ENCODE measurements at places on chromosomes 5 and 9.

GRCh38 chr5:154396128-154396527 lies 49.7 kb upstream of the SAP30L start:
- DNase-seq, result no peak

DNA sequence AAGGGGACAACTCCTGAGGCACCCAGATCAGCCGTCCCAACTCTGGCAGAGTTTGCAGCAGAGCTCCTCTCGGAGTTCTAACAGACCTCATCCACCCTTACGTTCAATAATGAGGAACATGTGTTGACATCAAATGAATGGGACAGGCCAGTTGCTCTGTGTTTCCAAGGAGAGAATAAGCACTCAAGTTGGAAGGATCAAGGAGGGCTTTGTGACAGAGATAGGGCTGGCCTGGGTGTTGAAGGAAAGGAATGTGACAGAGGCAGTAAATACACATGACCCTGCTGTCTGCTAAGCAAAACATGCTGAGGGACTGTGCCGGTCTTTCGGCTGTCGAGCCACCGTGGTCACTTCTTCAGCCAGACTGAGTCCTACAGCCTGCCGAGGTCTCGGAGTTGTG lies 48.2 kb downstream of the GPR107 start:
- DNase-seq, result no peak

DNA sequence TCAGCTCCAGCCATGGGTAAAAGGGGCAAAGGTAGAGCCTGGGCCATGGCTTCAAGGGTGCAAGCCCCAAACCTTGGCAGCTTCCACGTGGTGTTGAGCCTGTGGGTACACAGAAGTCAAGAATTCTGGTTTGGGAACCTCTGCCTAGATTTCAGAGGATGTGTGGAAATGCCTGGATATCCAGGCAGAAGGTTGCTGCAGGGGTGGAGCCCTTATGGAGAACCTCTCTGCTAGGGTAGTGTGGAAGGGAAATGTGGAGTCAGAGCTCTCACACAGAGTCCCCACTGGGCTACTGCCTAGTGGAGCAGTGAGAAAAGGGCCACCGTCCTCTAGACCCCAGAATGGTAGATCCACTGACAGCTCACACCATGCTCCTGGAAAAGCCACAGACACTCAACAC lies 117.1 kb downstream of the NREP start:
- no peak for DNase-seq

DNA sequence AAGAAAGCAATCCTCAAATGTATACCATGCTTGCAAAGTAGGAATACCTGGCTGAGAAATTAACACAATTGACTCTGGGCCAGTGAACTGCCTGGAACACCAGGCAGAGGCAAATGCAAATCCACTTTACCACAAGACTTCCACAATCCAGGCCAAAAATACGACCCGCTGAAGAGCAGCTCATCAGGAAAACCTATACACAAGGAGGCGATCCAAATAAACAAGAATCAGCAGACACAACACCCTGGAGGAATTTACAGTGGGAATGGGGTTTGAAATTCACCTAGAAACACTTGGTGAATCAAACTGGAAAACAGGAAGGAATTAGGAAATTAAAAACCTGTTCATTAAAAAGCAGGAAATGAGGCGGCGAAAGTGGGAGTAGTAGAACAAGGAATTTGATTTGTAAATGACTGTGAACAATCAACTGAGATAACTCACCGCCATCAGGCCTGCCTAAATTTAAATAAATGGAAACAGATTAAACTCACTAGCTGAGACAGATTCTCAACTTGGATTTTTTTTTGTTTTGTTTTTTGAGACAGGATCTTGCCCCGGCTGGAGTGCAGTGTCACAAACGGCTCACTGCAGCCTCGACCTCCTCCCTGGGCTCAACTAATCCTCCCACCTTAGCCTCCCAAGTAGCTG lies 15.9 kb downstream of the CMBL start:
- no peak for DNase-seq

DNA sequence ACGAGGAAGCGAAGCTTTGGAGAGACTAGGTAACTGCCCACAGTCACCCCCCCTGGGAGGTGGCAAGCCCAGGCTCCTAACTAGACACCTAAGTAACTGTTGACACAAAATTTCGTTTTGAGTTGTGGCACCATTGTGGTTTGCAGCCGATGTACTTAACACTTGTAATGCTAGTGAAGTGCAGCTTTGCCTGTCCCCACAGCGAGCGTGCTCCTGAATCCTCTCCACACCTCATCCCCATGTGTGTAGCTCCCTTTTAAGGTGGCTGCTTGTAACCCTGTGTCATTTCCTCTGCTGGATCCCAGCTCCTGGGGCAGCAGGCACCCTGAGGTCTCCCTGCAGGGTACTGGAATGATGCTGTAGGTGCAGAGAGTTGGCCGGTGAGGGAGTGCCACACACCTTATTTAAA lies 114.9 kb downstream of the TRIO start:
- no peak for DNase-seq

DNA sequence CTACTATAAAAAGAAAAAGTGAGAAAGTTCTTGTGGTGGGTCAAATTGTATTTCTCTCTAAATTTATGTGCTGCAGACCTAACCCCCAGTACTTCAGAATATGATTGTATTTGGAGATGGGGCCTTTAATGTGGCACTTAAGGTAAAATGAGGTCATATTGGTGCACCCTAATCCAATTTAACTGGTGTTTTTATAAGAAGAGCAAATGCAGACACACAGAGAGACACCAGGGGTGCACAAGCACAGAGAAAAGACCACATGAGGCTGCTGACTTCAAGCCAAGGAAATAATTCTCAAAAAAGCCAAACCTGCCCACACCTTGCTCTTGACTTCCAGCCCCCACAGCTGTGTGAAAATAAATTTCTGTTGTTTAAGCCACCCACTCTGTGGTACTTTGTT lies 80.2 kb upstream of the HTR4 start:
- DNase-seq, result no peak

GRCh38 chr5:176822041-176822792 lies 11.9 kb downstream of the UNC5A start:
- DNase-seq, result no peak

DNA sequence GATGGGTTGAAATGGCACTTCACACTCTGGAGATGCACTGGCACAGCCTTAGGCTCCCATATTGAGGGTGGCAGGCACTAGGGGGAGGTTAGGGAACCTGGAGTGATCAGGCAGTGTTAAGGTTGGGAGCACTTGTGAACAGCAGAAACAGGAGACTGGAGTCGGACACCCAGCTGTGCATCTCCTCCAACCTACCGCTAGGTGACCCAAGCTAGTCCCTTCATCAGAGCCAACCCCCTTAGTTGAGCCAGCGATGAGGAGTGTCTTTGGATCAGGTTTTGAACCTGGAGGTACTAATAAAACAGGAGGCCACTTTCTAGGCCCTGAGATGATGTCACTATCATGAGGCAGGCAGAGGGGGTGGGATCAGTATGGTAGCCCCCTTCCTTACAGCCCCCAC lies 1.7 kb downstream of the ACTL7B start:
- DNase-seq, result no peak

GRCh38 chr9:38675211-38675610 lies 44.7 kb downstream of the FAM240B start:
- no peak for DNase-seq

DNA sequence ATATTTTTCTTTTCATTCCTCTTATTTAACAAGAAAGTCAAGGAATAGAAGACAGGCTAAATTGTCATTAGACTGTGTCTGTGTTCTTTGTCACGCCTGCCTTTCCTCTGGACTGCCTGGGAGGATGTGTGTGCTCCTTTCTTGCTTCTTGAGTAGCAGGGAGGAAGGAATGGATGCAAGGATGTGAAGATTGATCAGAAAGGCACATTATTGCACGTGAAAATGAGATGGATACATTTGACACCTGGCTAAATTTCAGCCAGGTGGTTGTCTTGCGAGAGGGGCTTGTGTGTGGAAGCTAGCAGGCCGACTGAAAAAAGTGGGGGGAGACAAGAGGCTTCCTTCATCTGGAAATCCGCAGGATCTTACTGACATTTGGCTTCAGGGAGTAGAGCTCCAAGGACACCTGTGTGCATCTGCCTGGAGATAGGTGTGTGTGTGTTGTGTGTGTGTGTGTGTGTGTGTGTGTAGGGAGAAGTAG lies 200.1 kb downstream of the MEF2C start:
- no peak for DNase-seq

- DNase-seq, result no peak
Observed at GRCh38 chr9:87850391-87850790, 32.3 kb upstream of the SPATA31E1 start.

DNA sequence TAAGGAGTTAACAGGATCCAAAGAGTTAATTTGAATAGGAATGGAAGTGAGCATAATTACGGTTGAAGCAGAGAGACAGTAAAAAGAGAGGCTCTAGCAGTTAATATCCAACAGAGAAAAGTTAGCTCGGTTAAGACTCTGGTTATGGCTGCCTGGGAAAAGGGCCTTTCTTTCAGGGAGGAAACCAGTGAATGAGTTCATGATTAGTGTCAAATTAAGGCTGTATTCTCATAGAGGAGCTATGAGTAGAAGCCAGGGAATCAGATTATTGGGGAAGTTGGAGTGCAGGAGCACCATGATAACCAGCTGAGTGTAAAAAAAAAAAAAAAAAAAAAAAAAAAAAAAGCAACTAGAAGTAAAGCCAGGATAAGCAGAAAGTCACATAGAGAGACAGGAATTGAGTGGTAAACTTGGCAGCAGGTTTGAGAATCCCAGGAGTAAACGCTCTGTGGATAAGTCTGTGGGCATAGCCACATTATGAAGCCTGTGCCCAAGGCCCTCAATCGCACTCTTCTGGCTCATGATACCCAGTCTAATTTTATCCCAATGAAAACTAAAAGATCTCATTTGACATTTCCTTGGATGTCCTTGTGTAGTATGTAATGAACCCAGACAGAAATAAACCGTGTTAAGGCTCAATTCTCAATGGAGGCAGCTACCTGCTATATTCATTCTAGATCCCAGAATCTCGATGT lies 372.6 kb upstream of the MPDZ start:
- DNase-seq, result no peak

GRCh38 chr5:133494232-133494922 lies 118.0 kb downstream of the FSTL4 start:
- no peak for DNase-seq

DNA sequence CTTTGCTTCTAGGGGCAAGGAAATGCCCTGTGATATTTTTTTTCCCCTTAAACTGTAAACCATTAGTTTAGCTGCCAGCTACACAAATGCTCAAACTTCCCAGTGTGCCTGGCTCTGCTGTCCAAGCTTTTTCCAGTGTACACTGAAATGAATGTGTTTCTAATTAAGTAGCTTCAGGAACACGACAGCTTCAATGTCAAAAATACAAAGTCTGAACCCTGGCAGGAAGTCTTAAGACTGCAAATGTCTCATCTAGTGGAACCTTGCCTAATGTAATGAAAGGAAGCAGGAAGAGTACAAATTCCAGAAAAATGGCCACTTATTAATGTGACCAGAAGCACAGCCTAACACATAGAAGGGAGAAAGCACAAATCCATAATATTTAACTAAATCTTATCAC lies 255.2 kb downstream of the CRB2 start:
- no peak for DNase-seq

DNA sequence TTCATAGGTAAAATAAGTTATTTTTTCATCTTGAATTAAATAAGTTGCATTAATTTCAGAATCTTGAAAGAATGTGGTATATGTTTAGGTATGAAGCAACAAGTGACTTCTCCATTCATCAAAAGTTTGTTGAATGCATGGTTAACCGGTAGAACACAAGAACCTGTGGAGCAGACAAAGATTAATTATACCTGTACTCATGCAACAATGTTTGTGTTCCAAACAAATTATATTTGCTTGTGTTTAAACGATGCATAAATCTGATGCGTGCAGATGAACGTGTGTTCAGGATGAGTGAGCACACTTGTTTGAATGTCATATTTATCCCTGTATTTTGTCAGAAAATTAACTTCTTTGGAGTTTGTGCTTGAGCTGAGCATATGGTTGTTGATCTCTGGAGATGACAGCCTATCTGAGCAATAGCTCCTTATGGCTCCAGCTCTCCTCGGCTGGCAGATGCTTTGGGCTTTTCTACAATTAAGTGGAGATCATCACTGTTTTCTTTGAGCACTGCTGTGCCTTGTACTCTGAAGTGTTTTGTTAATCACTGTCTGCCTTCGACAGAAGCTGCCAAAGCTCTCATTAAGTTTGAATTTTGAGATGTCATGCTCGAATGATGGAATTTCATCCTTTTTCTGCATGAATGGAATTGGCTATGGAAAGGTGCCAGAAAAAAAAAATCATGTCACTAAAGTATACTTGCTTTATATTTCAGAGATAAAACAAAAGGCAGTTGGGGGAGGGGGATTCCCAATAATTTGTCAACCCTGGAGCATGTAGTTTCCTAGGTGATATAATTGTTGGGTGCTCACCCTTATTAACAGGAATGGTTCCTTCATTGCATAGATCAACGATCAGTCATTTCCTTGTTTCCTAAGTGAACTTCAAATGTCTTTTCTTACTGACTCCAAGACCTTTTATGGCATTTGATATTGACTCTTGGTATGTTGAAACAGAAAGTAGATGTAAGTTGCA lies 502.5 kb upstream of the ARRDC3 start:
- no peak for DNase-seq

DNA sequence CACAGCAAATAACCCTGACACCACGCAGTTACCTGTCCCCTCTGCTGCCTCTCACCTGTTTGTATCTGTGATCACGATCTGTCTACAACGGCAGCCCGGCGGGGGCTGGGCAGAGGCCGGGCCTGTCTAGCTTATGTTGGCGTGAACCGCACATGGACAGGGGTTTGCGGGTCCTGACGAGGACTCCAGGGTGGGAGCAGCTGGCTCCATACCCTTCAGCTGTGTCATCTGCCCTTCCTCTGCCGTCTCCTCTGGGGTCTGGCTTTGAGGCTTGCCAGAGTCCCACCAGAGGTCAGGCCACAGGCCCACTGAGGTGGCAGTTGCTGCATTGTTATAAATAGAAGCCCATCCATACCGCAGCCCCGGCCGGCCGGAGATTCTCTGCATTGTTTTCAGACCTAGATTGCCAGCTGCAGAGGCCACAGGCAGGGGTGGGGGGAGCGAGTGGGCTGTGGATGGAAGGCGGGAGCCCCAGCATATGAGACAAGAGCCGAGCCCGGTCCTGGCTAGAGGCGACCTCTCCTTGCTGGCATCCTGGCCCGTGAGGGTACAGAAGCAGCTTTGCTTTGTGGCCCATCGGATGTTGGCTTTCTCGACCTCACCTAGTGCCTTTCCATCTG lies 37.8 kb downstream of the FAM78A start:
- DNase-seq, result no peak

GRCh38 chr5:121668635-121669034 lies 183.0 kb upstream of the FTMT start:
- no peak for DNase-seq

GRCh38 chr5:38780945-38781344 lies 64.9 kb upstream of the OSMR start:
- no peak for DNase-seq

- DNase-seq, result no peak
Observed at GRCh38 chr5:14935341-14935740, 63.8 kb upstream of the ANKH start.

DNA sequence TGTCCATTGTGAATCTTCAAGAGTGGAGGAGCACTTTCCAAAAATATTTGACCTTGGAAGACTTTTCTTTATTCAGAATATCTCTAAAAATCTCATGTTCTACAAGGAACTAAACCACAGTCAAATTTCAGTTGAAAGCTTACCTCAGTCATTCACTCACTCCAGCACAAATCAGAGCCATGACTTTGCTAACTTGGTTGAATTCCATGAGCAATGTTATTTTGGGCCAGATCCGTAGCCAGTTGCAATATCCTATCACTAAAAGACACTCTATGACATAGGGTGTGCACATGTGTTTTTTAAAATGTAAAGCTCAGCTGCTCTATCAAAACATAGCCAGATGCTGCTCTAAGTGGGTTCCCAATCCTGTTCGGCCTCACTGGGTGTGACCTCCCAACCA lies 156.1 kb upstream of the ANKRD55 start:
- DNase-seq, result no peak

GRCh38 chr5:154505567-154505966 lies 27.5 kb upstream of the HAND1 start:
- no peak for DNase-seq

Measured in activated naive CD8-positive, alpha-beta T cell treated with anti-CD3 and anti-CD28 coated beads, Interleukin-2, amount 10 ng/mL, durations not matched to agents 7 days and 5 days (primary cell).